ENCODE measurements at places on chromosomes 6 and 20. TPM values are rescaled to one million over a fixed set of nuclear protein-coding genes. Genes with fewer than 3 reads are reported as not detected.

HLA-DPB1 gene
- total RNA-seq: 12.5 TPM

PLN gene
- not detected for total RNA-seq

FNDC1 gene
- not detected for total RNA-seq

TRIM15 gene
- total RNA-seq: 0.84 TPM

TSBP1 gene
- not detected for total RNA-seq

CRISP2 gene
- not detected for total RNA-seq

CST5 gene
- not detected for total RNA-seq

HLA-DQB2 gene
- 0.60 TPM for total RNA-seq

MUC21 gene
- total RNA-seq: not detected

SCAF8 gene
- total RNA-seq: 40.2 TPM

SULF2 gene
- 0.72 TPM for total RNA-seq

TRIM31 gene
- total RNA-seq: not detected

NTSR1 gene
- total RNA-seq: not detected

- no peak for DNase-seq
Measured at GRCh38 chr6:162907876-162908481, 180.2 kb downstream of the PACRG start.

- no peak for DNase-seq
Measured at GRCh38 chr6:100166956-100167355, 172.9 kb upstream of the MCHR2 start.

DNA sequence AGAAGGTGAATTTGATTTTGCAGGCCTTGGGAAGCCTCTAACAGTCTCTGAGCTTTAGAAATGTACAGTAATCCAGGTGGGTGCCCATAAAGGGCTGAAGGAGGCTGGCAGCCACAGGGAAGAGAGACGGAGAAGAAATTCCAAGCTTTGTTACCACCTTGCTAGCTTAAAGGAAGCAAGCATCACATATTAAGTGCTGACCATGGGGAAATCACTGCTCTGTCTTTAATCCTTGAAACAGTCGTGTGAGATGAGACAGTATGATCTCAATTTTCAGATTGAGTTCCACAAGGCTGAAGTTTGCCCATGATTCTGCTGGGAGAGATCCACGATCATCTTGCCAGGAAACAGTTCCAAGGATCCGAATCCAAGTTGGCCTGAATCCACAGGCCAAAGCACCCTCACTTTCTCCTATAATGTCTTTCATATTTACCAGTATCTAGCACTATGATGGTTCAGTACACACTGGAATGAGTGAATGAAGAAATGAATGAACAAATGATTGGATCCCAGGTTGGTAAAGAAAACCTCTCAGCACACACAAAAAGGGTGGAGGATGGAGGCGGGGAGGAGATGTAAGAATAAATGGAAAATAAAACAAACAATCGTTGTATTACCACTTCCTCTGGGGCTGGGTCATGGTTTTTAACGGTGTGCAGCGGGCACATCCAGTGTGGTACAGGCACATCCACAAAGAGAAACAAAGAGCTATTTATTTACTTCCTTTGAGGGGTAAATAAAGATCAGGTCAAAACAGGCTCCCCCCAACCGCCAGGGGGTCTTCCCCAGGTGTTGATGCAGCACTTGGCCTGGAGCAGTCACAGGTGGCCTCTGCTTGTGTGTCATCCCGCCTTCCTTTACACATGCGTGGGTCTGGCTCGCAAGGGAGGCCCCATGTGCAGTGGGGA, 28.2 kb upstream of the TAF8 start:
- peak; percentile 76 for DNase-seq

GRCh38 chr6:34155471-34156300, 9.8 kb upstream of the GRM4 start:
- no peak for DNase-seq

GRCh38 chr20:7155794-7156193, 388.3 kb downstream of the BMP2 start:
- DNase-seq: no peak

- no peak for DNase-seq
Measured at GRCh38 chr6:113634352-113635163, 222.6 kb upstream of the MARCKS start.

GRCh38 chr6:133033263-133033662, 207.9 kb upstream of the EYA4 start:
- DNase-seq: no peak

- DNase-seq: no peak
Measured at GRCh38 chr20:59705651-59706399, 101.5 kb downstream of the PHACTR3 start.

DNA sequence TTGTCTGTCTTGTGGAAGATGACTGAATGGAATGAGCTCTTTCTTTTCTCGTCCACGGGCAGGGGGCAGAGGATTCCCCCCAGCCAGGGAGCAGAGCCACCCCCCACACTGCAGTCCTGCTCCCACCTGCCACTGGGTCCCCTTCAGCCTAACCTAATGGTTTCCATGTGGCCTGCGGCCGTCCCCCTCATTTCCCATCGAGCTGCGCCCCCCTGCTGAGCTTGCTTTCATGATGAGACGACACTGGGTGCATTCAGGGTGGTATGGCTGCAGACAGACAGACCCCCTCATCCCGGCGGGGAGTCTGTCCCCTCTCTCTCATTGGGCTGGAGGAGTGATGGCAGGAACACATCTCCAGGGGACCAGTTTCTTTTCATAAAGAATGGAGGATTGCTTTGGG, 140.8 kb downstream of the DTNBP1 start:
- no peak for DNase-seq

GRCh38 chr6:26051665-26052310, 35.4 kb upstream of the HFE start:
- no peak for DNase-seq

- DNase-seq: no peak
Measured at GRCh38 chr6:32082935-32083334, 26.2 kb downstream of the TNXB start.

- DNase-seq: no peak
Measured at GRCh38 chr6:165117121-165117520, 192.3 kb downstream of the C6orf118 start.

DNA sequence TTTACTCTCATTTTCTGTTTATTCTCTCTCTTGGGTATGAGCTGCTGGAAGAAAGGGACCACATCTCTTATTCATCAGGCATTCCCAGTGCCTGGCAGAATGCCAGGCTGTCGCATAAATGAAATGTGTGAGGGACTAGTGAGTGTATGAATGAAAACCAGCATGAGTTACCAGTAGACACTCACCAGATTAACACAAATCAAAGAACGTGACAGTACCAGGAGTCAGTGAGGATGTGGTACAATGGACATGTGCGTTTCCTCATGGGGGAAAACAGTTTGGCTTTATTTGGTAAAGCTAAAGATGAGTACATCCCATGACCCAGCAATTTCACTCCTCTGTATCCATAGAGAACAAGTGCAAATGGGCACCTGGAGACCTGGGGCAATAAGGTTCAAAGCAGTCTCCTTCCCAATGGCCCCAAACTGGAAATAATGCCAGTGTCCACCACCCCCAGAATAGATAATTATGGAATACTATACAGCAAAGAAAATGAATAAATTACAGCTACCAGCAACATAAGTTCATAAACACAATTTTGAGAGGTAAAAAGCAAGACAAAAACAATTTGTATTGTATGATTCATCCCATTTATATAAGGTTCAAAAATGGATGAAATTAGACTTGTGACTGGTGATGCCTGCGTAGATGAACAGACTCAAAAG, 93.3 kb downstream of the CDH22 start:
- no peak for DNase-seq

DNA sequence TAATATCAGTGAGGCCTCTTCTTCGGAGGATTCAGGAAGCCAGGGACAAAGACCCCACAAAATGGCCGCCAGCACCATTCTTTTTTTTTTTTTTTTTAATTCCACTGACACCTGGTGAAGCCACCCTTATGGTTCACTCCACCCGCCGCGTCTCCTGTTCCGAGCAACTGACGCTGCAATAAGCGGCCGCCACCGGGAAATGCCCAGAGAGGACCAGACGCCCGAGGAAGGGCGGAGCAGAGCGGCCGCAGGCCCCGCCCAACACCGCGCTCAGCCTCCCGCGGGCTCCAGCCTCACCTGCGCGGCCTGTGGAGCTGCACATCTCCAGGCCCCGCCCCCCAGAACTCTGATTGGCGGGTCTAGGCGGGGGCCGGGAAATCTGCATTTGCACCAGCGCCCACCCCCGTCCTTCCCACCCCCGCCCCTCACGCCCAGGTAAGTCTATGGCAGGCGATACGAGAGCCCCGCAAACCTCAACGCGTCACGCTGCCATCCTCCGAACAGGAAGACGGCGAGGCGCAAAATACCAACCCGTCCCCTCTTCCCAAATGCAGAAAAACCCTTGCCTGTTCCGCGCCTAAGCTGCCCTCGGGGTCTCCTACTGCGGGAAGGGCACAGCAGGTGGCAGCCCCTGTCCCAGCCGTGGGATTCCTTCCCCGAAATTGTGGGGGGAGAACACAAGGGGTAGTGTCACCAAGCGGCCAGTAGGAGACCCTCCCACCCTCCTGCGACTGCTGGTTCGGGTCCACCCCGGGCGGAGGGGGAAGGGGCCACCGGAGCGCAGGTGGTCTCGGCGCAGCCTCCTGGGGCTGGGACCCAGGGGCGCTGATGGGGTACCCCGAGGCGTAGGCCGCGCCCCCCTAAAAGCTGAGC, 960 bp downstream of the ATP9A start:
- DNase-seq: peak; percentile 68

DNA sequence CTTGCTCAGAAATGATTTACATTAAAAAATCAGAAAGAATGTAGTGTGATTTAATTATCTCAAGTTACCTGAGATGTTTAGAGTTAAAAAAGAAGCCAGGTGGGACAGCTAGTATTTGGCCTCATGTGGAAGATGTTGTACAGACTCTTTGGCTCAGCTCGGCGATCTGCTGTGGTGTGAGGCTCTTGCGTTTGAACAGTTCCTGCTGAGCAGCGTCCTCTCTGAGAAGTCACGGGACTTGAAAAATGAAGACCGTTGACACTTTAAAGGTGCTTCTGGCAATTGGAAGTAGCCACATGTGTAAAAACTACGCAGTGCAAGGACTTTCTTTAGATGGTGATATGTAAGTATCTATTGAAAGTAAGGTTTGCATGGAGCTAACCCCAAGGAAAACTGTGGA, 169.0 kb downstream of the BACH2 start:
- no peak for DNase-seq

DNA sequence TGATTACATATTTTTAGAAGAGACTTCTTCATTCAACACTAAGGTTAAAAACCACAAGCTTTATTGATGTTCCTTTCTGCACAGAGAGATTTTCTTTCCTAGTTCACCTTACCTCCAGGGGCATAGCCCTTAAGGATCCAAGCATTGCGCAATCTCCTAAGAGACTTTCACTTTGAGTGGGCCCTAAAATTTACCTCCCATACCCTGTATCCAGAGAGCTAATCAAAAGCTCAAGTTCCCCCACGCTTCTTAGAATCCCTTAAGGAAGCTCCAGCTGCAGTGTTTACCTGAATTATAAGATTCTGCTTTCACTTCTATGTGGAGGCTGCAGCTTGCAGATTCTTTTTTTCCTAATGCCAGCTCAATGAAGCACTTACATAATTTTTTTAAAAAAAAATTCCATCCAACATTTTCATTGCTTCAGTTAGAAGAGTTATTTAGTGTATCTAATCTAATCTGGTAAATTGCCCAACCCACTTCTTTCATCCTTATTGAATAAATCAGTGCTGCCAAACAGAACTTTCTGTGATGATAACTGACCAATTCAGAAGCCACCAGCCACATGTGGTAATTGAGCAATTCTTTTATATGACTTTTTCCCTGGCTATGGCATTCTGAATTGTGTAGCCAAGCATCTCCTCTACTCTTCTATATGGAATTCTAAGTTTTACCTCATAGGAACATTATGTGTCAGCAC, 24.6 kb upstream of the SPTLC3 start:
- DNase-seq: no peak

DNA sequence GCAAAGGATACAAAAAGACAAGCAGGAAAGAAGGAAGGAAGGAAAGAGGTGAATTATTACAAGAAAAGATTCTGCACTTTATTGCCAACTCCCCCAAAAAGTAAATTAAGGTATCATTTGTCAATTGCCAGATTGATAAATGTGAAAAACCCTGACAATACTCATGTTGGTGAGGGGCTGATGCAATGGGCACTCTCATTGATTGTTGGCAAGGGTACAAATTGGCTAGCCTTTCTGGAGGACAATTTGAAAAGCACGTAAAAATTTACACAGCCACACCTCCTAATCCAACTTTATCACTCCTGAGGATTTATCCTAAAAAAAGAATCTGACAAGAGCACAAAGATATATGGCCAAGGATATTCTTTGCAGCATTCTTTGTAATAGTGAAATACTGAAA, 47.7 kb downstream of the SCML4 start:
- no peak for DNase-seq

DNA sequence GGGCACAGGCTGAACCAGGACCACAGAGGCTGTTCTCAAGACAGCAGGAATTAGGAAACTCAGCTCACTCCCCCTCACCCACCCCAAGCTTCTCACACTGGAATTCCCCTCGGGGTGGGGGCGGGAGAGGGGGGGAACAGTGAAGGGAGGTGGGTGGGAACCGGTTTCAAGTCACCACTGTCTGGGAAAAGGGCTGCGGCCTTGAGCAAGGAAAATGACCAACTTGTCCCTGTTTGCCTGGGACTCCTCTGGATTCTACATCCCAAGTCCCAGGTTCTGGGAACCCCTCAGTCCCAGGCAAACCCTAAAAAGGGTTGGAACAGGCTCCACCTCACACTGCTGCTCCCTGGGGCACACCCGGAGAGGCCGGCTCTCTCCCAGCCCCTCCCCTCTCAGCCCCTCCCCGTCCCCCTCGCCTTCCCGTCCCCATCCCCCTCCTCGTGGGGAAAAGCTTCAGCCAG, 230.7 kb downstream of the TFAP2C start:
- DNase-seq: no peak

DNA sequence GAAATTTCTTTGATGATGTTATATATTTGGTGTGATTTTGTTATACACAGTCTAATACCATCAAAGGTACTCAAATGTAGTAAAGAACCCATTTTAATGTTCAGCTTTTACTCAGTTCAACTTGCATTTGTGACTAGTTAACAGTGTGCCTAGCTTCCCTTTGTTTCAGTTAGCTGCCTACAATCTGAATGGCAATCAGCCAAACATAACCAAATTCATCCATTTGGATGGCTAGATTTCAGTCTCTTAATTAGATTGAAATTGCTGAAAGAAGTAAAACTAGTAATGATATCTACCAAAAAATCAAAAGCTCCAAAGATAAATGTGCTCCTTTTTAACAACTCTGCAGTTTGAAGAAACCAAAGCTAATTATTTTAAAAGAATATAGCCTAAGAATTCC, 6.9 kb downstream of the EPHA7 start:
- no peak for DNase-seq

GRCh38 chr6:139698526-139699176, 324.2 kb upstream of the CITED2 start:
- DNase-seq: no peak
